ENCODE measurements at places on chromosomes 5 and 9.
A peak's percentile ranks its signal among the peaks of the same experiment; 100 is the strongest.

GRCh38 chr9:87336407-87336806, 161.3 kb upstream of the DAPK1 start:
- DNase-seq = no peak

DNA sequence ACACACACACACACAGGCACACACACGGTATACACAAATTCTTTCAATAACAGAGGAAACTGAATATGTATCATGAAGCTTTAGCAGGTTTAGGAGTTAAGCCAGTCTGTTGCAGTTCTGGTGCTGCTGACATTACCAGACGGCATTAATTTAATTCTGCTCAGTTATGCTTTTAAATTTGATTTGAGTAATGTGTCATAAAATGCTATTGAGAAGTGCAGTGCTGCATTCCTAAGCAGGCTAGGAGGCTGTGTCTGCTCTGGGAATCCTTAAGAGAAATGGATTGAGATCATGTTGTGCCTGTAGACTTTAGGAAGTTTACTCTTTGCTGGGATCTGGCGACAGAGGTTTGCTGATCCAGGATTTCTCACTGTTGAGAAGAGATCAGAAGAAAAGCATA, 733.8 kb downstream of the BRINP1 start:
- DNase-seq = no peak

DNA sequence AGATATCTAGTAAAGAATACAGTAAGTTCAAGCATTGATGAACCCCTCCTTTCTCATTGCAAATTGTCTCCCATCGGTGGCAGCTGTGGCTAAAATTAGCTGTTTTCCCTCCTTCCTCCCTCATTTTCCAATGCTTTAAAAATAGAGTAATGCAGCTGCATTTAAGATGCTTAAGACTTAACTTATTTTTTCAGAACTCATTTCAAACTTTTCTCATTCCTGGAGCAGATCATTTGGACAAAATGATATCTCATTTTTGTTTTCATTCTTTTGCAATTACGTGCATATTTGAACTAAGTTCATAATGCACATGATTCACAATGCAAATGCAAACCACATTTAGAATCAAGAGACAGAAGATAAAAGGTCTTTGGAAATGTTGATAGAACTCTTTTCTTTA, 14.6 kb downstream of the HSPB3 start:
- DNase-seq = no peak

GRCh38 chr5:35863159-35863558, 6.5 kb downstream of the IL7R start:
- DNase-seq = peak; percentile 30

DNA sequence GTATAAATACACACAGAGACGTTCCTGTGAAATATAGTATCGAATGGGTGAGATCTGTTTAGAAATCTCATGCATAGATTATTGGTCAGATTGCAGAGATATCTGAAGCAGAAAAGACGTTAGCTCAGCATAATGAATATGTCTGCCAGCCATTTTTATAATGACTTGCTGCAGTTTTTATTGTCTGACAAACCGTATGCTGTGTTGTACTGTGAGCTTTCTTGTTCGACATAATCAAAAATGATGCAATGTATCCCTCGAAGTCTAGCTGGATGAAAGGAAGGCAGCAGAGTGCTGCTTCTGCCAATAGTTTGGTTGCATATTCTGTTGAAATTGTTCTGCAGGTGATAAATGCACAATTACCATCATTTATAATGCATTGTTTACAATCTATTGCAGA, 514.9 kb upstream of the ARRDC3 start:
- no peak for DNase-seq

DNA sequence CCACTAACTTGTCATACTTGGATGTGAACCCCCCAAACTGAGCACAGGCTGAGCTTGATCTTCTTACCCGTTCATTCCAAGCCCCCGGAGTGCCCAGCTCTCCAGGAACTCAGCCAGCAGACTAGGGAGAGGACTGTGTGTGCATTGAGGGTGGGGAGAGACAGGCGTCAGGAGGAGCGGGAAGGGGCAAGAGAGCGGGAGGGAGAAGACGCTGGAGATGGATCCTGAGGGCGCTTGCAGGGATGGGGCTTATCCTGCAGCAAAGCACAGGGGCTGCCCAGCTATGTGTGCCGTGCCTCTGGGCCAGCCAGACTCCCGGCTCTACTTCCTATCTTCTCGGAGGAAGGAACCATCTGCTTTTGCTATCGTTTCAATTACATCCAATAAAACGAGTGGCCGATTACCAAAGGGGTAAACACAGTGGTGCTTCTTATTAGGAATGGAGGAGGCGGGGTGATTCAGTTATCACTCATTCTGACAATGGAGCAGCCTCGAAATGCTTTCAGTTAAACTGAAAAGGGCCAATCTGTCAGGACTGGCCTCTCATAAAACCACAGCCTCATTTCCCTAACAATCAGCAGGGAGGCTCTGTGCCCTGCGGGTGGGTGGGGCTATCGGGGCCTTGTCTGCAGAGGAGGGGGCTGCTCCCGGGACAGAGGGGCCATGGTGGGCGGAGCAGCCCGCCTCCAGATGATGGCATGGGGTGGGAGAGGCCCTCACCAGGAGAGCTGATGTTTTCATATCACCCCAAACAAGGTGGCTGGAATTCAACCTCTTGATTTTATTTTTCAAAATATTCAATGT, 168.2 kb downstream of the DAB2IP start:
- DNase-seq = no peak

- no peak for DNase-seq
These were observed 382.9 kb upstream of the RFX3 start for GRCh38 chr9:3908731-3909130.

DNA sequence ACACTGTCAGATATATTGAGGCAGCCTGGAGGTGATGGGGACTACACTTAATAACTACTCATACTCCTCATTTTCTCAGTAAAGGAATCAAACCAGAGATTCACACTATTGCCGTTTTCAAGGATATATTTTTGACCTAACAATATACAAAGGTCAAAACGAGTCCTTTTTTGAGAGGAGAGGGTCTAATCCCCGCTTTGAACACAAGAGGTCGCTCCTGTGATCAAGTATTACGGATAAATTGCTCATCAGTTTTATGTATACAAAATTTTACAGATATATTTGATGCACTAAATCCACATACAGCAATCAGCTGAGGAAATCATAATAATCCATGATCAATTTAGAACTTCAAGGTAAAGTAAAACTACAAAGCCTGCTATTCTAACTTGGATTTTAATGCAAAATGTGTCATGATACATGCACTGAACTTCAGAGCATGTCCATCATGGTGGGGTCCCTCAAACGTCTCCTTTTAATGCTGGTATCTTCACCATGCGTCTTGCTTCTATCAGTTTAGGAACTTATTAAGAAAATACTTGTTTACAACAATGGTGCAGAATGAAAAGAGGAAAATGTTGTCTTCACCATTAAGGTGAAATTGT, 2.5 kb upstream of the ISL1 start:
- DNase-seq = no peak

DNA sequence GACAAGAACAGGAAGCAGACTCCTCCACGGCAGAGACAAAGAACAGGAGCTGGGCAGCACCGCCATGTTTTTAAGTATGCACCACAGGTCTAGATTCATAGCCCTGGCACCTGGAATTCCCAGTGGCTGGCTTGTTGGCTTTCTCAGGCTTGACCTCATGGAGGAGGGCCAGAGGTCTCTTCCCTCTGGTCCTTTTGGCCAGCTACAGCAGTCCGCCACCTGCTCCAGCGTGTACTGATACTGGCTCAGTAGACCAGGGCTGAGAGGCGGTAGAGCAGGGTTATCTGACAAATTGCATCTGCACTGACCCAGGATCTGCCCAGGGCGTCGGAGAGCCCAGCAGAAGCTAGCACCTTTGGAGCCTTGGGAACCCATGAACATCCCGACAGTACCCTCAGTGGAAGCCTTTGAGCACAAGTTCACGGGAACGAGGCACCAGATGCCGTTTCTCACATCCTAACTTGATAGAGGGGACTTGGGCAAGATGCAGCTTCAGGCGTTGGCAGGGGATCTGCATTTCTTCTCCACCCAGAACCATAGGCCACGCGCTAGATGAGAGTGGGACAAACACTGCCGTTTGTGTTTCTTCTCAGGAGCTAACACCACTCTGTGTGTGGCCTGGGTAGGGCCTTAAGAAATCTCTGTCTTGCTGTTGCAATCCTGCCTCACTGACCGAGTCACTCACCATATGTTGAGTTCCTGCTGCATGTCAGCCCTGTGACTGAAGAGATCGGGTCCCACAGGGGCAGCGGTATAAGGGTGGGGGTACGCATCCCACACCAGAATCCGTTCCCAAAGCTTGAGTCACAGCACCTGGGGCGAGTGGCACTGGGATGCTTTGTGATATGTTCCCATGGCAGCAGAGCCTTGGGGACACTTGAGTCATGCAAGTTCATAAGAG, 90.3 kb upstream of the OTULINL start:
- no peak for DNase-seq

- DNase-seq = no peak
These were observed 54.3 kb upstream of the MEGF10 start for GRCh38 chr5:127236254-127236653.

GRCh38 chr5:7348168-7348854, 47.6 kb upstream of the ADCY2 start:
- no peak for DNase-seq

DNA sequence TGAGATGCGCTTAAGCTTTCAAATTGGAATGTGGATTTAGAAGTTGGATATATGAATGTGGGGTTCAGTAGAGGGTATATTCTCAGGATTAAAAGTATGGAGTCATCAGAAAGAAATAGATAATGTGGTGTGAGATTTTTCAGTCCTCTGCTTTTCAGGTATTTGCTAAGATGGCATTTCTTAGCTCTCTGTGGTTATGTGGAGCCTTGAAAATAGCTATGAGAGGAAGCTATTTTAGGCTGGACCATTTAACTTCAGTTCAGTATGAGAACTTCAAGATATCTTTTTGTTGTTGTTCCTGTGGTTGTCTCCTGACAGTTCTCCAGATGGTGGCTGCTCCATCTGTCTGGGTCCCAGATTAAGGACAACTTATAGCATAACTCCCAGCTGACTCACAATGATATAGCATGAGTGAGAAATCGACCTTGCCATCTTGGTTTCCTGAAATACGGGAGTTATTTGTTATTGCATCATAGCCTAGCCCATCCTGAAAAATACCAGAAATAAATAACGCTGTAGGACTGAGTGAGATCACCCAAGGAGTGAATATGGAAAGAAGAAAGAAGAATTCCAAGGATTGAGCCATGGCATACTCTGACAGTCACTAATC, 461.5 kb downstream of the ANXA1 start:
- DNase-seq = no peak

- DNase-seq = no peak
These were observed 13.6 kb upstream of the RASA1 start for GRCh38 chr5:87254035-87254434.

DNA sequence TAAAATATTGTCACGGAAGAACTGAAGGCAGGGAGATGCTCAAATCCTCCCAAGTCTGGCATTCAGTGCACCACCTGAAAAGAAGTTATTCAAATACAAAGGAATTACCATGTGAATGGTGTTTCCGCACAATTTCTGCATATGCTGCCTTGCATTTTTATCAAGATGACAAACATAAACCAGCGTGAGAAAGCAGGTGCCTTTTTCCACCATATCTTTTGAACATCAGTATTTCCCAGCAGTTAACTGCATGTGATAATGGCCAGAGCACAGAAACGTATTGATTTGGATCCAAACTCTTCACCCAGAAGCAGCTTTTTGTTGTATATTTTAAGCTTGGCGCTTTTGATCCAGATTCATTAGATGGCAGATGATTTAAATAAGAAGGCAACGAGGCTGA, 808.0 kb downstream of the TLE1 start:
- no peak for DNase-seq

GRCh38 chr5:54080831-54081230, 229.5 kb downstream of the ARL15 start:
- no peak for DNase-seq

DNA sequence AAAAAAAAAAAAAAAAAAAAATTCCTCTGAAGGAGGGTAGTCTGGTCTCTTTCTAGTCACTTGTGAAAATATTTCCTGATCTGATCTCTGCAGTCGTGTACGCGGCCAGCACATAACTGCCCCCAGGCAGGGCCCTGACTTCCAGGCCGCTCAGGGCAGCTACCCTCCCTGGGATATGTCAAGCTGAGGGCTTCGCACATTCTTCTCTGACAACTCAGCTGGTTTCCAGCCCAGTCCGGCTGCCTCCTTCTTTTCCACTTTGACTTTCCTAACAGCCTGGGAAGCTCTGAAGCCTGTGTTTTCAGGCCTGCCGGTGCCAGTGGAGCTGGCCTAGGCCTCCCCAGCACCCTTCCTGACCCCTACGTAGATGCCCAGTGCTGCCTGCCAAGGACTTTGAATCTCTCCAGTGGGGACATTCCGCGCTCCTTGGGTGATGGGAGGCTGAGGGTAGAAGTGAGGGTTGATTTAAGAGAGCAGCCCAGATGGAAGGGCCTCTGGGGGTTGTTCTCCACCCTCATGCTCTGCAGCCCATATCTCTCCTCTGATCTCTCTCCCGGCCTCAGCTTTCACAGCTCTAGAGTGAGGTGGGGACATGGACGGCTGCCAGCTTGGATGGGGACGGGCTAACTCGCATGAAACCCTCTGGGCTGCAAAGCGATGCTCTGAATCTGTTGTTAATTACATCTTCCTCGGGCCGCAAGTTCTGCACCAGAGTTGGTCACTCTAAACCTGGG, 20.7 kb downstream of the COL5A1 start:
- DNase-seq = no peak

DNA sequence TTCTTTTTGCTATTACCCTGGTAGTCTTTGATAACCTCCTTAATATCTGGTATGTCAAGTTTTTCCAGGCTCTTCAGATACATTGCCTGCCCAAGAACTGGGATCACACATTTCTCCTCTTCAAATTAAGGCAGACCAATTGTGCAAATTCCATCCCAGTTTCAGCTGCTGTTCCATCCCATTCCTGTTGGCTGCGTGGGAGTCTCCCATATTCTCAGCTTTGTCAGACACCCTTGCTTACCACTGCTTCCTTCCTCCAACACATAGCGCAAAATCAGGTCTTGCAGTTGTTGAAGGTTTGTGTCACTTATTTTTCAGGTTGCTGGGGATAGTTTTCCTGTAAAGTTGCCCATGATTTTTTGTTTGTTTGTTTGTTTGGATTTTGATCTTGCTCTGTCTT, 15.2 kb downstream of the HCN1 start:
- DNase-seq = no peak

GRCh38 chr5:149782895-149783586, 52.9 kb downstream of the PPARGC1B start:
- DNase-seq = no peak

- no peak for DNase-seq
These were observed 86.1 kb downstream of the DEPDC1B start for GRCh38 chr5:60613826-60614225.

- no peak for DNase-seq
These were observed 10.4 kb upstream of the CMBL start for GRCh38 chr5:10317825-10318682.

- DNase-seq = no peak
These were observed 353.3 kb upstream of the CD180 start for GRCh38 chr5:67549947-67550346.

- no peak for DNase-seq
These were observed 149.3 kb upstream of the MSX2 start for GRCh38 chr5:174575043-174575442.

Data from activated naive CD8-positive, alpha-beta T cell treated with anti-CD3 and anti-CD28 coated beads for 36 hours (primary cell).